Hematopoietic multipotent progenitor cell (in vitro differentiated cells): ENCODE measurements at places on chromosomes 4 and X. TPM values are rescaled to one million over a fixed set of nuclear protein-coding genes. Genes with fewer than 3 reads are reported as not detected.

GRCh38 chr4:73251384-73251783 is 7.2 kb downstream of the ANKRD17 start:
- DNase-seq = no peak

- DNase-seq = no peak
Measured at GRCh38 chr4:55438314-55438713, 42.6 kb downstream of the TMEM165 start.

DNA sequence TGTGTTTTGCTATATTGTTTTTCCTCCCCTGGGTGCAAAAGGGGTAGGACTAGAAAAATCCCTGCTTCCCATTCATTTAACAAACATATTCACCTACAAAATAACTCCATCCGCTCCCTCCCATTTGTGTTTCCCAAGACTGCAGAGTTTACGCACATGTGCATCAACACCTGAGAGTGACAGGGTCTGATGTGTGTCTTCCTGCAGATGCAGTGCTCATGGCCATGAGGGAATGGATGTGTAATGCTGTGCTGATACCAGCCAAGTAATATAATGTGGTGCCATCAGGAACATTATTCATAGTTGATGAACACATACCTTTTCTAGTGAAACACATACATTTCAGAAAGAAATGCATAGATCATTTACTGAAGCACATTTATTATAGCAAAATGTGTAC is 83.2 kb downstream of the CXXC4 start:
- no peak for DNase-seq

CXCL10 gene
- 0.81 TPM for total RNA-seq
